ENCODE measurements at places on chromosomes 11 and 22.

DNA sequence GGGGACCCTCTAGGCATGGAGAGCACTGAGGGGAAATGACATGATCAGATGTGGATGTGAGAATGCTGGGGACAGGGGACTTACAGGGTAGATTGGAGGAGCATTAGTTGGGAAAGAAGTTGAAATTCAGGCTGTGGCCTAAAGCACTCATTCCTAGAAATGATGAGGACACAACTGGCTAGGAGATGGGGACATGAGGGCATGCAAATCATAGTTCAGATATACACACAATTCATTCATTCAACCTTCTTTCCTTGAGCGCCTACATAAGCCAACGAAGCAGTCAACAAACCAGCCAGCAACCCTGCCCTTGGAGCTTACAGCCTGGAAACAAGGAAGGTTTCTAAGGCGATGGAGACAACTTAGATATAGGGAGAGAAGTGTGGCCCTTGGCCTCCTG is 14.2 kb downstream of the CSF2RB start:
- DNase-seq: no peak

GRCh38 chr22:49930596-49931412 is 12.4 kb downstream of the CRELD2 start:
- peak; percentile 60 for DNase-seq

- no peak for DNase-seq
Observed at GRCh38 chr11:127440616-127441015, 440.0 kb upstream of the KIRREL3 start.

GRCh38 chr11:70502677-70503467 is 104.5 kb downstream of the CTTN start:
- DNase-seq: no peak

GRCh38 chr11:35166369-35167360 is 27.7 kb downstream of the CD44 start:
- DNase-seq: peak; percentile 66

DNA sequence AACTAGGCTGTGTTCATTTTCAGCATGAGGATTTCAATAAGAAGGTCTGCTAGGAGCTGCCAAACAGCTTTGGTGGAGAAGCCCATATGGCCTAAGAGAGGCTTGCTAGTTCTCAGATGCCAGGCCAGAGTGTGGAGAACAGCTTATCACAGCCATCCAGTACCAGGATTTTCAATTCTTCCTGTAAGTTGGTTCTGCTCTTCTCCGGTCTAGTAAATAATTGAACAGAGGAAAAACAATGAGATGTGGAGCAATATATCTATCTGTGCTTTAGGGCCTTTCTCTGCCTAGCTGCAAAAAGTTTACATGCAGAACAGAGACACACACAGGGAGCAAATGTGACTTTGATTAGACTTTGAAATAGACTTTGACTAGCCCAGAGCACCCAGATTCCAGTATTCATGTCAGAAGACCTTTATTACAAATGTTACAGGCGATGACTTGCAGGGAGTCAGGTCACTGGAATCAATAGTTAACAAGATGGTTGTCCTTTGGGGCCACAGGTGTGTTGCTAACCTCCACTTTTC is 19.8 kb upstream of the PPP2R1B start:
- no peak for DNase-seq

- DNase-seq: no peak
Observed at GRCh38 chr11:30619767-30620166, 33.6 kb upstream of the MPPED2 start.

- DNase-seq: no peak
Observed at GRCh38 chr11:100536979-100537378, 150.1 kb upstream of the ARHGAP42 start.

DNA sequence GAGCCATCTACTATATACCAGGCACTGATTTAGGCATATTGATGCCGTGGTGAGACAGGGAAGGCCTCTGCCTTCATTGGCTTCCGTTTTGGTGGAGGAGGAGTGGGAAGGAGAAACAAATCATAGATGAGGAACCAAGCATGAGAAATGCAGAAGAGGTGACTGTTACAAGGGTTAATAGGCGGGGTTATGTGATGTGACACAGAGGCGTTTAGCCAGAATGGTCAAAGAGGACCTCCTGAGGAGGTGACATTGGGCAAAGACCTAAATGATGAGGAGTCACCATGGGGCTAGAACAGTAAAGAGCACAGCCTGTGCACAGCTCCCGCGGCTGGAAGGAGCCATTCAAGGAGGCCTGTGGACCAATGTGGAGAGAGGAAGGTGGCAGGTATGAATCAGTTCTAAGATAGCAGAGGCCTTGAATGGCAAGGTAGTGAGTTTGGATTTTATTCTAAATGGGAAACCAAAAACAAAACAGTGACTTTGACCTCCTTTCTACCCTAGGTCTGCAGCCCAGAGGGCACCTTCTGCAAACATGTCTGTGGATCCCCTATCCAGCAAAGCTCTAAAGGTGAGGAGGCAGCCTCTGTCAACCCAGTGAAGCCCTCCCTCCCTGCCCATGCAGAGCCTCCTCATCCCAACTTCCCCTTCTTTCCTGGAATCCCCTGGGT is 11.7 kb downstream of the MAFF start:
- no peak for DNase-seq

GRCh38 chr22:36492109-36492508 is 10.7 kb upstream of the TXN2 start:
- no peak for DNase-seq

DNA sequence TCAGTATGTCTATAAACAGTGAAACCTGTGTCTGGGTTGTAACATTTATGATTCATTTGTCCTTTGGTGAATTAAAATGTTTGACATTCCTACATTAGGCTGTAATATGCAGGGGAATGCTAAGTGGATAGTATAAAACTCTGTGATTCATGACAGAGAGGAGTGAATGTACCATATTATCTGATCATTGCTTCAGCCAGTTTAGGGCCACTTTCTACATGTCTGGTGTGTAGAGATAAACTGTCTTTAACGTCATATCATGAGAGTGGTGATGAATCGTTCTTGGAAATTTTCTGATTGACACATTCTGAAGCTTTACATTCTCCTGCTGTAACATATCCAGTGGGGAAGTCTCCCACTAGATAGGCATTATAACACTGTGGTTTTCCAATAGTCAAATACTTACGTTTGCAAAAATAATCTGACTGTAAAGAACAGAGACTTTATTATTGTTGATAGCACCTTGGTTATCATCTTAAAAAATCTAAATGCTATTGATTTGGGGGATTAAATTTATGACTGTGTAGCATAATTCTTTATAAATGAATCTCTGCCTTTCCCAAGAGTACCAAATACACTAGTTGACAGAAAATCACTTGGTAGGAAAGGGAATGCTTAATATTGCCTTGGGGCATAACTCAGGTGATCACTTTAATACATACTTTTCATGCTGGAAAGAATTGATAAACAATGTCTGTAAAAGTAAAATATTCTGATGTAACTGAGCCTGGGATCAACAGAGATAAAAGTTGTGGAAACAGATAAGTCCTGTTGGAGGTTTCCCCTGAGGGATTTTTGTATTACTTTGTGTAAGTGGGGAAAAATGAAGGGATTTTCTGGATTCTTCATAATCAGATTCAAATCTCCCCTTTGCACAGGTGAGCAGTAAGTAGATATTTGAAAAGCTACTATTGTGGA is 427.9 kb downstream of the JRKL start:
- no peak for DNase-seq

- no peak for DNase-seq
Observed at GRCh38 chr11:61172888-61173287, 11.7 kb upstream of the VPS37C start.

DNA sequence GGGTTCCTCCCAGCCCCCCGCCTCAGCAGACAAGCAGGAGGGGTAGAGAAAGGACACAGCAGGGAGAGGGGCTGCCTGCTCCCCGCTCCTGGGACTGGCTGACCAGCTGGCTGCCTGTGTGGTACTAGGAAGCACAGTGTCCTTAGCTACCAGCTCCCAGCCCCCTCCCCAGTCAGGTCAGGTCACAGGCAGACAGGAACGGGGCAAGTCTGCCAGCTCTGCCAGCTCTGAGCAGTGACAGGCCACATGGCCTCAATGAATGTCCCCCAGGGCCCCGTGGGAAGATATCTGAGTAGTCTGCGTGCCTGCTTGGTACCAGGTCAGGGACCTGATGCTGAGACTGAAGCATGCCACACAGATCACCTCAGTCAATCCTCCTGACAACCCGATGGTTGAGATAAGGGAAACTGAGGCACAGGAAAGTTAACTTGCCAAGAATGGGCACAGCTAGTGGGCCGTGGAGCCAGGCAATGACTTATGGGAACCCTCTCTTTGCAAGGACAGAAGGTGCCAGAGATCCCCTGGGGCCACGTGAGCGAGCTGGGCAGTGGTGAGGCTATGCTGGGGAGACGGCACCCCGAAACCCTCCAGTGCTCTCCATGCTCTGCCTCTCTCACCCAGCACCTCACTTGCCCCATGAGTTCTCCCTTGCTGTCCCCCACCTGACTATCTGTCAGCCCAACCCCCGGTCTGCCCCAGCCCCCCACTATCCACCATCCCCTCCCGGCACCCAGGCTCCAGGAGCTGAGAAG is 13.8 kb upstream of the MFNG start:
- DNase-seq: no peak

- no peak for DNase-seq
Observed at GRCh38 chr22:43337385-43337784, 5.8 kb downstream of the SCUBE1 start.

GRCh38 chr11:122195790-122196189 is 79.8 kb upstream of the BLID start:
- DNase-seq: no peak

Measured in activated T-cell treated with anti-CD3 and anti-CD28 coated beads, Interleukin-2, amount 50 U/mL, for 72 hours (primary cell).